ENCODE measurements at places on chromosomes 5 and 9.

DNA sequence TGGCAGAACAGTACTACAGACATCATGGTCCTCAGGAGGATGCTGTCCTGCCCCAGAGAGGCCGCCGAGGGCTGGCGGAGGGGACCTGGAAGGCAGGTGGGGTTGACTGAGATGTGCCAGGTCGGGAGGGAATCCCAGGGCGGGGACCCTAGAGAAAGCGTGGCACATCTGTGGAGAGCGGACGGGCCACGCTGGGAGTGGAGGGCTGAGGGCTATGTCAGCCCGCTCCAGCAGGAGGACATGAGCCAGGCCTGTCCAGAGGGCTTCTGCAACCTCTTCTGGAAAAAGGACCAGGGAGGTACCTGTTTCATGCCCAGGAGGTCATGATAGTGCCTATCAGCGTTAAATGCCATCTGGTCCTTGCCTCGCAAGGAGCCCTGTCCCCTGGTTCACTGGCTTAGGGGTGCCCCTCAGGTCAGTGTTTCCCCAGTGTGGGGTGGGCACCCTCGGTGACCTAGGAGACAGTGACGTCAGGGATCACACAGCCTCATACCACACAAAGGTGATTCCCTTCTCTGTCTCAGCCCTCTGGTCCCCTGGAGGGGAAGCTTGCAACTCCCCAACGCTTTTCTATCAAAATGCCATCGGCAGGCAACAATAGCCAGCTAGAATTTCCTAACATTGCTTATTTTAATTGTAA is 103.6 kb upstream of the IER5L start:
- DNase-seq, result no peak

GRCh38 chr9:119369680-119370366 is 588 bp upstream of the BRINP1 start:
- DNase-seq, result no peak

GRCh38 chr5:57174890-57175510 is 1.1 kb downstream of the GPBP1 start:
- no peak for DNase-seq

GRCh38 chr5:55033568-55033967 is 9.5 kb downstream of the GZMK start:
- no peak for DNase-seq

DNA sequence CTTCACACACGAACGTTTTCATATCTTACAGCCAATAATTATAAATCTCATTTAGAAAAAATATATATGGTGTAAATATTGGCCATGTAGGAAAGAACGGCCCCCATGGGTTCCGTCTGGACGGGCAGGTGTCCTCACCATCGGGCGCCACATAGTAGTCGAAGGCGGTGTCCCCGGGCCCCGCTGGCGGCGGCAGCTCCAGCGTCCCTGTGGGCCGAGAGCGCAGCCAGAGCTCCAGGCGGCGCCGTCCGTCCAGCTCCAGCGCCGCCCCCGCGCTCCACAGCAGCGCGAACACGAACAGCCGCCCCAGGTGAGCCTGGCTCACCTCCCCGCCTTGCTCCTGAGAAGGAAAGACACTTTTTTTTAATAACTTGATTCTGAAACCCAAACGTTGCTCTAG is 134.6 kb downstream of the DNAH5 start:
- DNase-seq, result no peak

GRCh38 chr5:17928581-17928981 is 294.3 kb downstream of the TAF11L14 start:
- DNase-seq, result no peak

DNA sequence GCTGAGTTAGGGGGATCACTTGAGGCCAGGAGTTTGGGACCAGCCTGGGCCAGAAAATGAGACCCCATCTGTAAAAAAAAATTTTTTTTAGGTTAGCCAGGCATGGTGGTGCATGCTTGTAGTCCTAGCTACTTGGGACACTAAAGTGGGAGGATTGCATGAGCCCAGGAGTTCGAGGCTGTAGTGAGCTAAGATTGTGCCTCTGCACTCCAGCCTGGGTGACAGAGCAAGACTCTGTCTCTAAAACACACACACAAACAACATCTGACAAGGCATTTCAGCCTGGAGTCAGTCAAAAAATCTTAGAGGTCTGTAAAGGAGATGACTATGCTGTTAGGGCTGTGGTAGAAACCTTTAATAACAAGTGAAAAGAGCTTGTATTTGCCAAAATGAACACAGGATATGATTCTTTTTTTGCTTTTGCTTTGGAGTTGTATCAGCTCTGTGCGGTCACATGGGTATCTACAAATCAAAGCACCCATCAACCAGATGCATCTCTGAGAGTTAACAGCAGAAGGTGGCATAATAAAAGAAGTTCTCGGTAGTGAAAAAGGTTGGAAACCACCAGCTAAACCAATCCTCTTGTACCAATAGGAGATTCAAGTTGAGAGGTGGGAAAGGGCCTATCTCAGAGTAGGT is 3.6 kb upstream of the PSMD5 start:
- DNase-seq, result peak; percentile 22

GRCh38 chr5:72185496-72186329 is 78.4 kb downstream of the MAP1B start:
- no peak for DNase-seq

GRCh38 chr5:143347046-143347445 is 56.4 kb downstream of the NR3C1 start:
- no peak for DNase-seq

- DNase-seq, result no peak
Observed at GRCh38 chr5:135313405-135313804, 85.6 kb downstream of the MACROH2A1 start.

DNA sequence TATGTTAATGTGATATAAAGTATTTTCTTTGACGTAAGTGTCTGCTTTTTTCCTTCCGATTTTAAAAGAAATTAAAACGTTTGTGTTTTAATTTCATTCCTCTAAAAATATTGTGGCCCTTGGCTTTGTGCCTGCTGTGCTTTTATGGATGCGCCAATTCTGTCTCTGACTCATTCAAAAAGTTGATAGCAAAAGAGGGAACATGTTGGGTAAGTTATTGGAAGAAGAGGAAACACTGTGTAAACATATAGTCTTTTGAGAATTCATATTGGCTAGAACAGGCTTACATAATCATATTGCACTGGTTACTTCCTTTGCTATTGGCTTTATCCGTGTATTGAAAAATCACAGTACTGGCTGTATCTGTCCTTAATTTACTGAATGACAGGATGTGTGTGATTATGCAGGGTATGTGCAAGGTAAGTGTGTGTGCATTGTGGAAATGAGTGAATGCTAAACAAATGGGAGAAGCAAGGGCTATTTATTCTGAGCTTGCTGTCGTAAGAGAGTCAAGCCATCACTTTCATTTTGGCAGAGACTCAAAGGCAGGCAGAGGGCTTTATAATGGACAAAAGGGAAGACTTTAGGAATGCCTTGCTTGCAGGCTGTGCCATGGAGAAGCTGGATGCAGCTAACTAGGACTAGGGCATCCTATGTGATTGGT is 67.8 kb downstream of the SGCD start:
- no peak for DNase-seq

DNA sequence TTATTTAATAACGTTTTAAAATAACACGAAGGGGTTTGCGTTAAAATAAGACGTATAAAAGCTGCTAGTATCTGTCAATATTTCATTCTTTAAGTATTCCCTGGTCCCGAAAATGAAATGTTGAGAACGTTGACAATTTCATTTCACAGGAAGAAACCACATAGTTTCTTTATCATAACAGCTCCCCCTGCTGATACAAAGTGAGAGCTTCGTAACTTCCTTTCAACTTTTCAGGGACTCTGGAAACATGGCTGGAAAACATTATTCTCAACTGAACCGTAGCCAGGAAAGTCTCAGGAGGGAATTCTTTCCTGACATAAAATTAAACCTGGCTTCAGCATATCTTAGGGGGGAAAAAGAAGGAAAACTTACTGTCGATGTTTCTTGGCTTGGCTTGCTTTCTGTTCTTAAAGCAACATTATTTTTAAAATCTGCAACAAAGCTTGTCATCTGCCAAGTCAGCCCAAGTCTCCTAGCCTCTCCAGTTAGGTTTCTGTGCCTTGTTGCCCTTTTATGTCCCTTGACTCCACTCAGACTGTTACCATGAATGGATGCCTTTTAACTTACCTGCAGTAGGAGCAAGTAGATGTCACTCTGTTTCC is 122.9 kb upstream of the DAB2 start:
- DNase-seq, result peak; percentile 10

GRCh38 chr5:179959641-179960040 is 51.9 kb upstream of the TBC1D9B start:
- no peak for DNase-seq
